ENCODE measurements at places on chromosomes 4 and X. TPM values are rescaled to one million over a fixed set of nuclear protein-coding genes. Genes with fewer than 3 reads are reported as not detected.

- no peak for DNase-seq
Observed at GRCh38 chrX:78708816-78709215, 38.7 kb upstream of the LPAR4 start.

DNA sequence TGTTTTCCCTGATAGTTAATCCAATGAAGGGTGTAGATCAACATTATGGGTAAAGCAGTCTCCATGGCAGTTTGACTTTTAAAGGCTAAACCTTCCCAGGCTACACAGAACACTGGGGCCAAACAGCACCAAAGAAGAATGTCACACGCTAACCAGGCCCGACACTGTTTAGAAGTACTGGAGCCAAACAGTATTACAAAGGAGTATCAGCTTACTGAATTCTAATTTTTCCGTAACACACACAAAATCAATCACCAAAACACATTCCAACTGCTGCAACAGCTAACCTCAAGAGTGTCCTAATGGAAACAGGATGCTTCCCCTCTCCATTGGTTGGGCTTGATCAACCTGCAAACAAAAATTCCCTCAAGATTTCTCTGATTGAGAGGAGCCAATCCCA lies 783.5 kb downstream of the PCDH18 start:
- DNase-seq: no peak

DNA sequence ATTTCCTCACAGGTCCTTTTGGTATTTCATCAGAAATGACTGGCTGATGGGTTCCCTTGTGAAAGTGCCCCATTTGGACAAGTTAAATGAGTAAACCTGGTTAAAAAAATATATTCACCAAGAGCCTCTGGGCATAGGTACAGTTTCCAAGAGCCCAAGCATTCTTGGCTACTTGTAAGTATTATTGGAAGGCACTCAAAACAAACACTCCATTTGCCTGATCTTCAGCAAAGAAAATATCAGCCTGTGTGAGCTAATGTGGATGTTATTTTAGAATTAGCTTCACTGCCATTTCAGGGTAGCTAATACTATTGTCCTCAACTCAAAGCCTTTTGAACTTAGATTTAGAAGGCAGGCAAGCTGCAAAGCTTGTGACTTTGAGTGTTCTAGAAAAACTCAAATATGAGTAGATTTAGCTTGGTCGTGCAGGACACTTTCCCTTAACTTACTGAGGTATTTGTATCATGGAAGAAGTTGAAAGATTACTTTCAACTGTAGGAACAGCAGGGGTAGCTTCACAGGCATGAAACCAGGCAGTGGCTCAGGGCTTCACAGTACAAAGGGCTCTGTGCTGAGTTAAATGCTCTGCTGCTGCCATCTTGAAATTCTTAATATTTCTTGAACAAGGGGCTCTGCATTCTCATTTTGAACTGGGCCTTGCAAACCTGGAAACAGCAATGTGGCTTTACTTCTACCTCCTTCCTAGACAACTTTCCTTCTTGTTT lies 177.2 kb downstream of the AMELX start:
- DNase-seq: no peak

- DNase-seq: no peak
Observed at GRCh38 chr4:186658657-186659056, 65.0 kb downstream of the FAT1 start.

Gene CSAG3
- total RNA-seq: not detected
